ENCODE measurements at places on chromosomes 1 and 21.

DNA sequence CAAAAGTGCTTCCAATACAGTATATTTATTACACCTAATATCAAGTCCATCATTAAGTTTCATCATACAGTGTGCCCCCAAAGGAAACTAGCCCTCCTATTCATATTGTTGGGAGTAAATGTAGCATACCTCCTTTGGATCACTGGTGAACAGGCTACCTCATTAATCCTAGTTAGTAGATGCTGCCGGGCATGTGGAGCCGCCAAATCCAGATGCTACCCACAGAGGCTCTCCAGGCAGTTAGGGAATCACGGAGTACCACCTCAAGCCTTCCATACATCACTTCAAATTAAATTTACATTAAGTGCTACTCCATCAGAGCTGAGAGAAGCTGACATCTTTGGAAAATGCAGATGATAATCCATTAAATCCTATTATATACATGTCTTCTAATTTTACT, 121.7 kb upstream of the FOXD3 start:
- DNase-seq: no peak

GRCh38 chr1:209641832-209642172, 10.4 kb downstream of the LAMB3 start:
- DNase-seq: no peak

- DNase-seq: no peak
Observed at GRCh38 chr1:2470290-2471158, 5.6 kb upstream of the PLCH2 start.

DNA sequence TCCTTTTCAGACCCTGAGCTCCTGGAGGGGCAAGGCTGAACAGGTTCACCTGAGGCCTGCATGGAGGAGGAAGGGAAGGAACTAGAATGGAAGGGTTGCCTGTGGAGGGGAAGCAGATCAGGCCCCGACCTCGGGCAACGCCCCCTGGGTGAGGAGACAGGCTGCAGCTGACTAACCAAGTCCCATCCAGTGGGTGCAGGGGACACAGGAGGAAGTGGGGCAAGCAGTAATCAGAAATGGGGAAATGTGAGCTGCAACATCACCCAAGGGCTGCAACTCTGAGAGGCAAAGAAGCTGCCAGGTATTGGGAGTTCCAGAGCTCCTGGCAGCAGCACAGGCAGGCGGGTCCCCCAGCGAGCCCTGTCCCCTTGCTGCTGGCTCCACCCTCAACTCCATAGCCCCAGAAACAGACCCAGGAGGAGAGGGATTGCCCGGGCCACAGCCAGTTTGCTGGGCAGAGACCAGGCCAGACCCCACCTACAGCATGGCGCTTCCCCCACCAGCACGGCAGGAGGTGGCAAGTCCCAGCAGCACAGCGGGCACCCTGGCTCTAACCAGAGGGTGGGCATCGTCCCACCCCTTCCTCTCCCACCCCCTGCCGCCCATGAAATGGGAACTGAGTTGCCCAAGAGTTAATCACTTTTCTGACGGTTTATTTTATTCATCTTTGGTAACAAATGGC, 38.5 kb downstream of the MRPL37 start:
- DNase-seq: no peak

DNA sequence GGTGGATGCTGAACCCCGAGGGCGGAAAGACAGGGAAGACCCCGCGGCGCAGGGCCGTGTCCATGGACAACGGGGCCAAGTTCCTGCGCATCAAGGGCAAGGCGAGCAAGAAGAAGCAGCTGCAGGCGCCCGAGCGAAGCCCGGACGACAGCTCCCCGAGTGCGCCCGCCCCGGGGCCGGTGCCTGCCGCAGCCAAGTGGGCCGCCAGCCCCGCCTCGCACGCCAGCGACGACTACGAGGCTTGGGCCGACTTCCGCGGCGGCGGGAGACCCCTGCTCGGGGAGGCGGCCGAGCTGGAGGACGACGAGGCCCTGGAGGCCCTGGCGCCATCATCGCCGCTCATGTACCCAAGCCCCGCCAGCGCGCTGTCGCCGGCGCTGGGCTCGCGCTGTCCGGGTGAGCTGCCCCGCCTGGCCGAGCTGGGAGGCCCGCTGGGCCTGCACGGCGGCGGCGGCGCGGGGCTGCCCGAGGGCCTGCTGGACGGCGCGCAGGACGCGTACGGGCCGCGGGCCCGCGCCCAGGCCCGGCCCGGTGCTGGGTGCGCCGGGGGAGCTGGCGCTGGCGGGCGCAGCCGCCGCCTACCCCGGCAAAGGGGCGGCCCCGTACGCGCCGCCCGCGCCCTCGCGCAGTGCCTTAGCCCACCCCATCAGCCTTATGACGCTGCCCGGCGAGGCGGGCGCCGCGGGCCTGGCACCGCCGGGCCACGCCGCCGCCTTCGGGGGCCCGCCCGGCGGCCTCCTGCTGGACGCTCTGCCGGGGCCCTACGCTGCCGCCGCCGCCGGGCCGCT, 20.7 kb downstream of the FOXO6 start:
- no peak for DNase-seq

DNA sequence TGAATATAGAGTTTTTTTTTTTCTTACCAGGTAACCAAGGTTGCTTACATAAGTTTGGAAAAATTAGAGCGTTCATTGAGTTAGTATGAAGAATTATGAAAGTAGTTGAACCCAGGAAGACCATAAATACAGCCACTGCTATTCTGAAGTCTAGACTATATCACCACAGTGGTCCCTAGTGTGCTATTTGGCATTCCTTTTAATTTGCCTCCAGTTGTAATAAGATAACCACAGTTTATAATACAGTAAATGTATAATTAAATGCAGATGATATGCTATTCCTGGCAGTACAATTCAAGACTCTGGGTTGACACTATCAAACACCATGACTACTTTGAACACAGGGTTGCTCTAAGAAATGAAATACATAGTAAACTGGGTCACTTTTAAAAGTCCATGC, 270.5 kb downstream of the BRINP2 start:
- DNase-seq: no peak

GRCh38 chr1:27593678-27594563, 10.0 kb downstream of the AHDC1 start:
- DNase-seq: no peak

- no peak for DNase-seq
Observed at GRCh38 chr1:238061967-238062613, 171.4 kb upstream of the ZP4 start.

DNA sequence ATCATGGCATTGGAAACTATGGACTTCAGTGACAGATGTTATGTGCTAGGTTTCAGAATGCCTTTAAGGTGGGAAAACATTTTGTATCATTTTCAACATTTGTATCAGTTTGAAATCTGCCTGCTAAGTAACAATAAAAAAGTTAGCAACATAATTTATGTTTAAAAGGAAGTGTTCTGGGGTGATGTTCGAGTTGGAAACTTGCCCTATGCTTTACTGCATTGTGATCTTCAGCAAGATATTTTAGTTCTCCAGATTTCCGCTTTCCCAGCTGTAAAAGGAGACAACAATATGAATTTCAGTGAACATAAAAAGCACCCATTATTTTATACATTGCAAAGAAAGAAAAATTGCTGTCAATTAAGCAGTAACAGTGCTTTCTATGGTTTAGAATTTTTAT, 187.4 kb downstream of the DISC1 start:
- no peak for DNase-seq

GRCh38 chr1:246629976-246630375, 63.7 kb downstream of the CNST start:
- no peak for DNase-seq

DNA sequence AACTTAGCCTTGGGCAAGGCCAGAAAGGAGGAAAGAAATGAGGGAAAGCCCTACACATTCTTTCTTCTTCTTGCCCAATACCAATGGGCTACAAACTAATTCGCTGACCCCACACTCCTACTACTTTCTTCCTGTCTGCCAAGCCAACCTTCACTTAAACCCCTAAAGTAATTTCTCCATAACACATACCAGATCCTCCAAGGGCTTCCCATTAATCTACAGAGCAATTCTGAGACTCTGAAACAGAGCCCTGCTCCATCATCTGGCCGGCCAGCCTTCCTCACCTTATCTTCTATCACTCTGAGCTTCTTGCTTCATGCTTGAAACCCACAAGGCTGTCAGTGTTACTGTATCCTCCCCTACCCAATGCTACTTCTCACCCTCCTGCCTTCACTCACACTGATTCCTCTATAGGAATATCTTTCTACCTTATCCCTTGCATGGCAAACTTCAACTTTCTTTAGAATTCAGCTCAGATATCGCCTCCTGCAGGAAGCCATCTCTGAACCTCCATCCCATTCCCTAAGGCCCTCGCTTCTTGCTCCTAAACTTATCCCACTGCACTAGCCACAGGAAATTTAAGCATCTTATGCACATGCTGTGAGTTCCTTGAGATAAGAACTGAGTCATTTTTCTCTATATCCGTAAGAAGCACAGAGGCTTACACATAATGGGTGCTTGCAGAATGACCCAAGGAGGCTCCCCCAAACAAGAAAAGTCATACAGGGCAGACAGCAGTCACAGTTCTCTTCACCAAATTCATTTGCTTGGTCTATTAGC, 81.9 kb downstream of the JAK1 start:
- DNase-seq: no peak

GRCh38 chr1:37410815-37411214, 63.6 kb upstream of the ZC3H12A start:
- DNase-seq: no peak

DNA sequence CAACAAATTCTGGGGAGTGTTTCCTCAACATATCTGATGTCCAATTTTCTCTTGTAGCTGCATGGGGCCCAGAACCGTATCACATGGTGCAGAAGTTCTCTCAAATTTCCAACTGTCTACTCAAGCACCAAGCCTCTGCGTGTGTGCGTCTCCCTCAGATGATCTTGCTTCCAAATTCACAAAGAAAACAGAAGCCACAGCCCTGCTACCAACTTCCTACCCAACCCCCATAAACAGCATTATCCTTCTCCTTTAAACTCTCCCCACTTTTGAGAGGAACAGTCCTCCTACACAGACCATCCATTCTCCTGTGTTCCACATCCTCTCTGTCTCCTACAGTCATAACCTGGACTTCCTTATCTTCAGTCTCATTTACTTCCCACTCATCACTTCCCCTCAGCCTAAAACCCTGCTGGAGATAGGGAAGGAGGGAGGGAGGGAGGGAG, 354.1 kb downstream of the SMYD3 start:
- DNase-seq: no peak

DNA sequence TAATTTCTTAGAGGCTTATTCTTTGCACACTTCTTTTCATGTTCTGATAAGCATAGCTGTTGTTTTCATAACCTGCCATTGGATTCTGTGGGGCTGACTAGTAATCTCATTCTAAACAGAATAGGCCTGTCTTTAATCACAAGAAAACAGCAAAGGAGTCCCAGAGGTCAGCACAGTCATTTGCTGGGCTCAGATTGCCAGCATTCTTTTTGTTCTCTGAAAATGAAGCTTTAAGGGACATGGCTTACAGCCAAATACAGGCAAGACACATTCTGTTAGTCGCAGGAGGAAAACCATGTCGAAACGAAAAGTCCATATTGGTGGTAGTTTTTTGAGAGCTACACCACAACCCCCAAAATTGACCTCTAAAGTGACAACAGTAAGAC, 75.0 kb downstream of the MRPS6 start:
- no peak for DNase-seq

DNA sequence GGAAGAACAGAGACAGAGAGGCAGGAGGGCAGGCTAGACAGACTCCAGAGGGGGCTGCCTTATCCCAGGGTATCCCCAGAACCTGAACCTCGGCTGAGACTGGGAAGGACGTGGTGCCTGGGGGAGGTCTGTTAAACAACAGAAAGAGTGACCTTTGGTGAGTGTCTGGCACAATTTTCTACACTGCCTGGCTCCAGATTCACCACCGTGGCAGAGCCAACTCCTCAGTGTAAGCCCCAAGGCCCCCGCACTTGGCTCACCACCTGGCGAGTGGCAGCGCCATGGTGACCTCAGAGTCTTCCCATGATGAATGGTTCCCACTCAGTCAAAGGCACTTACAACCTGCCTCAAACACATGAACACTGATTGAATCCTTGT, 6.5 kb downstream of the RD3 start:
- no peak for DNase-seq

DNA sequence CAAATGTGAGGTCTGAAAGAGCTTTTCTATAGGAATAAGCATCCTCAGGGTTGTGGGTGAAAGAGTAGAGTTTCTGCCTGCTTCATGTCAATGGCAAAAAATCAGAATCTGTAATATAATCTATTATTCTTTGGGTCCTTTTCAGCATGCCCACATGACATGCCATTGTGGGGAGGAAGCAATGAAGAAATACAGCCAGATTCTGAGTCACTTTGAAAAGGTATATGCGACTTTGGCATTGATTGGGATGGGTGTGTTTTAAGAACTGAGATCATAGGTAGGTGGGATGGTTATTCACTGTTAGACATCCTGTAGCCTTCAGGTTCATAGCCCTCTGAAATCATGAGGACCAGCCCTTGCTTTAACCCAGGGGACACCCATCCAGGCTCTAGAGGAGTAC, 1.8 kb downstream of the IL20 start:
- DNase-seq: no peak

DNA sequence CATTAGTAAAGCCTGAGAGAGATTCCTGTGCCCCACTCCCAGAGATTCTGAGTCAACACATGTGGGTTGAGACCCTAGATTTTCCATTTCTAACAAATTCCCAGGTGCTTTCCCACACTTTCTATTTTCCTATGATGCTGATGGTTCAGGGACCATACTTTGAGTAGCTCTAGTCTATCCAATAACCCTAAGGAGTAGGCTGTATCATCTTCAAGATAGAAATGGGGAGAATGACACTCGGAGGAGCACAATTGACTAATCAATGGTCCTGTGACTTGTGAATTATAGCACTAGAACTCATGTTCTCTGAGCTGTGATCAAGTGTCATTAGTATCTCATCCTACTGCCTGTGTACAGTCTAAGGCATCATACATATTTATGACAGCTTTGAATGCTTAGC, 232.9 kb upstream of the B3GALT2 start:
- DNase-seq: no peak

DNA sequence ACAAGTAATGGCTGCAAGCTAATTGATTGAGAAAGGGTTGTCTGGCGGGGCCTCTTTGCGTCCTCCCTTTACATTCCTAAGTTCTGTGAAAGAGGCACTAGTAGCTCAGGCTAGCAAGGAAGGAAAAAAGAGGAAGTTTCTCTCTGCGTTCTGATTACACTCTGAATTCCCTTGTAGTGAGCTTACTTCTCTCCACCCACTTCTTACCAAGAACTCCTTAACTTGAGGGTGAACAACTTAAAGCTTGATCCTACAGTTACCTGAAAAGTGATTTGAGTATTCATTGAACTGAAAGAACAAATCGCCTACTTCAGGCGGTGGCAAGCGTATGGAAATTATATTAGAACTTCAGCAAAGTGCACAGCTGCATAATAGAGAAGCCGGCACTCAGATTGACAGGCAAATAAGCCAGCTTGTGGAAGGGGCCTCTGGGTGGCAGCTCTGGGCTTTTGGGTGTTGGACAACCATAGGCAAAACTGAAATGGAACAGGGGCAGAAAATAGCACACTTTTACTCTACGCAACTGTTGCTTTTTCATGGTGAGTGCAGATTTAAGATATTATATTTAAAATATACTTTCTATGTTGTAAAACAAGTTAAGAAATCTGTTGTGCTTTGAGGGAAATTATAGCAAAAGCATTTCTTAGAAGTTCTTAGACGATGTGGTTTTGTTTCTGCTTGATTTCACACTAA, 464.5 kb downstream of the USP25 start:
- no peak for DNase-seq
